Tibial nerve (tissue), 4 donors: ENCODE measurements at places on chromosomes 6 and 20. TPM values are rescaled to one million over a fixed set of nuclear protein-coding genes. Genes with fewer than 3 reads are reported as not detected.

The OPRM1 gene
- not detected for total RNA-seq

The OR2J3 gene
- total RNA-seq, result not detected

The CFB gene
- 33.4 TPM for total RNA-seq

The OR2B6 gene
- total RNA-seq, result not detected

The MYLK4 gene
- total RNA-seq, result 0.44 TPM

The MCHR2 gene
- total RNA-seq, result not detected

The OR2H1 gene
- total RNA-seq, result not detected

The SLC24A3 gene
- 1.8 TPM for total RNA-seq

DNA sequence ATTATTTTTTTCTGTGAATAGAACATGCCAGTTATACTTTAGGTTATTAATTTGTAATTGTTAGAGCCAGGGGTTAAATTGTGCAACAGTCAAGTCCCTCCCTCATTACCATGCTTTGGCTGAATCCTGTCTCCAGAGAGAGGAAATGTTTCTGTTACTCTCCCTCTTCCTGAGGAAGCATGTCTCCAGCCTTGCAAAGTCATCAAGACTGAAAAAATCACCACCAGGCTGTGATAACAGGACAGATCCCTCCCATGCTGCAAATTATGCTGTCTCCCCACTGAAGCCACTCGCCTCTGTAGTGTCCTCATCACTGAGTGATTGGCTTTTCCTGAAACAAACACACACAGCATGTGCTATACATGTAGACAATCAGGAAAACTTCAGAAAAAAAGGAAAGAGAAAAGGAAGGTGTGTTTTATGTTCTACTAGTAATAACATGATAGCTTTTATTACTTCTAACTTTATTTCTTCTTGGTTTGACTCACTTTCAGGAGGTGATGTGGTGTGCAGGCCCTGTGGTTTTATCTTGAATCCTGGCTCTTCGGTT is 290.0 kb upstream of the JAG1 start:
- H3K36me3 ChIP-seq, result no peaks in the 10 kb centered on the region
- no peak overlapping the region for H3K27ac ChIP-seq
- H3K4me1 ChIP-seq, result no peaks in the 10 kb centered on the region
- no peaks in the 10 kb centered on the region for H3K27me3 ChIP-seq
- no peak for DNase-seq

GRCh38 chr6:145948328-145948727 is 15.8 kb downstream of the SHPRH start:
- H3K4me1 ChIP-seq, result no peaks in the 10 kb centered on the region
- H3K27ac ChIP-seq, result no peak overlapping the region
- DNase-seq, result no peak

GRCh38 chr6:68654134-68654533 is 19.1 kb downstream of the ADGRB3 start:
- no peak for DNase-seq
- no peaks in the 10 kb centered on the region for H3K27me3 ChIP-seq
- no peak overlapping the region for H3K4me3 ChIP-seq
- no peaks in the 10 kb centered on the region for H3K4me1 ChIP-seq
- H3K36me3 ChIP-seq, result no peaks in the 10 kb centered on the region

DNA sequence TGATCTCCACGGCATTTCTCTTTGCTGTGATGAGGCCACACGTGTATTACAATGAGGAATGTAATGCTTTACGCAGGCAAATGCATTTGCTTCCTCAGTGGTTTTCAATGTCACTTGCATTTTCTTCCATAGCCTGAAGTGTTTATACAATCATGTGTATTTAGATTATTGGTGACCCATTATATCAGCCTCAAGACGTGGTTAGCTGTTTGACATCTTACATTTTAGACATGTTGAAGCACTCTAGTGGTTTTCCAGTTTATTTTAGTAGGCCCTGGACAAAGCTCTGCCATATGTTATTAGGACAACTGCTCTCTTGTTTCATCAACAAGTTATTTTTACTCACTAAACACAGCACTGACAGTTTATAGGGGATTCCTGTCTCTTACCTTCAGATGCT is 200.4 kb downstream of the UTRN start:
- no peaks in the 10 kb centered on the region for H3K27me3 ChIP-seq
- no peak overlapping the region for H3K4me3 ChIP-seq
- H3K4me1 ChIP-seq, result no peaks in the 10 kb centered on the region
- DNase-seq, result no peak
- no peak overlapping the region for H3K27ac ChIP-seq
